ENCODE measurements at places on chromosomes 11 and 22. TPM values are rescaled to one million over a fixed set of nuclear protein-coding genes. Genes with fewer than 3 reads are reported as not detected.

CCDC188 gene
- 1.3 TPM for total RNA-seq

NFAM1 gene
- 0.94 TPM for total RNA-seq

P4HA3 gene
- not detected for total RNA-seq

CDC42BPG gene
- 0.31 TPM for total RNA-seq

TALDO1 gene
- 70.1 TPM for total RNA-seq

CAPN5 gene
- total RNA-seq = 27.5 TPM

PSMA1 gene
- total RNA-seq = 115 TPM

OR5L1 gene
- not detected for total RNA-seq

SLC22A8 gene
- not detected for total RNA-seq

C1QTNF5 gene
- 1.6 TPM for total RNA-seq

P2RY6 gene
- total RNA-seq = not detected

ZNF280B gene
- total RNA-seq = 5.0 TPM

SHANK3 gene
- total RNA-seq = 9.7 TPM

GGTLC3 gene
- not detected for total RNA-seq

PGR gene
- not detected for total RNA-seq

MRGPRF gene
- total RNA-seq = not detected

CARD18 gene
- not detected for total RNA-seq

CRYBA4 gene
- not detected for total RNA-seq
